ENCODE measurements at places on chromosomes 3 and 15.

DNA sequence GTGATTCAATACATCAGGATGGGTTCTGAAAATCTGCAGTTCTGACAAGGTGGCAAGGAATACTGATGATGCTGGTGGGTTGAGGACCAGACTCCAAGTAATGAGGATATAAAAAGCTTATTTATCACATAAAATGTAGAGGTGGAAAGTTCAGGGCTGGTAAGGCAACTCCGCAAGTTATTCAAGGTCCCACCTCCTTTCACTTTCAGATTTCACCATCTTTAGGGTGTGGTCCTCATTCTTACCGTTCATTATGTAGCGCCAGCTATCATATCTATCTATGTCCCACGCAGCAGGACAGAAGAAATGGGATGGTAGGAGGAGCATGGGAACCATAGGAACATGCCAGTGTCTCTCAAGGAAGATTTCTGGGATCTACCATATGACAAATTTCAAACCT lies 80.3 kb downstream of the IL1RAP start:
- no peak for DNase-seq

DNA sequence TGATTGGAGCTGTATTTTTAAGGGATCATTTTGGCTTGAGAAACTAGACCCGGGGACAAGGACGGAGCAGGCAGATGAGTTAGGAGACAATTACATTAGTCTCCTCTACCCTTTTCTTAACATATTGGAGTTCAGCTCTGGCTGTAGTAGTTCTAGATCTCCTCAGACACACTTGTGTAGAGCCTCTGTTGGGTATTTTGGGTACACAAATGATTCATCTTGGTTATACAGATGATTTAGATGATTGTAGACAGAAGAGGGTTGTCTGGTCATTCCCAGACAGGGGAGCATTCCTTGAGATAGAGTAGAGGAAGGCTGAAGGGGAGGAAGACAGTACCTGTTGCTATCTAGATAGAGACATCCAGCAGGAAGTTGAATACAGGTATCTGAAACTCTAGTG lies 43.4 kb downstream of the CD86 start:
- no peak for DNase-seq

DNA sequence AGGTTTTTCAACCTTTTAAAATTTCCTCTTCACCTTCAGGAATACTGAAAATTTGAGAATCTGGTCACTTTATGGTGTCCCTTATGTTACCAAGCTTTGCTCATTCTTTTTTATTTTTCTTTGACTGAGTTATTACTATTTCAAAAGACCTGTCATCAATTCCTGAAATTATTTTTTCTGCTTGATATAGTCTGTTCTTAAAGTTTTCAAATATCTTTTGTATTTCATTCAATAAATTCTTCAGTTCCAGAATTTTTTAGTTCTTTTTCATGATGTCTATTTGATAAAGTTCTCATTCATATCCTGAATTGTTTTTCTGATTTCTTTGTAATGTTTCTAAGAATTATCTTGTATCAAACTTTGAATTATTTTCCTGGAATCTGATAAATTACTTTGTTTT lies 63.9 kb downstream of the UQCC5 start:
- no peak for DNase-seq

DNA sequence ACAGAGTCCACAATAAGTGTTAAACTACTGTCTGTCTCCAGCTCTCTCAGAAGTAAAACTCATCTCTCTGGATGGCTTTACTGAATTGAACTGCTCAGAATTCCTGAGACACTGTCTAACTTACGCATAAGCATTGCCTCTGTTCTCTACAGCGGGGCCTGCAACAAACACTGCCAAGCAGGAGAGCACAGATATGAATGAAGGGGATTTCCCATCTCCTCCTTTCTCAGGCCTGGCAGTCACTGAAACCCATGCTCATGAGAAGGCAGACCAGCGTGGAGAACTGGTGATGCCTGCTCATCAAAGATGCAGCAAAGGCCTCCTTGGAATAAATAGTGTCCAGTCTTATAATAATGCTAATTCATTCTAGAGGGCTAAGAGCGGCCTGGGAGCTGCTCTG lies 10.3 kb downstream of the RASGRP1 start:
- no peak for DNase-seq

- peak; percentile 30 for DNase-seq
Observed at GRCh38 chr3:33144433-33144832, 30.6 kb downstream of the CRTAP start.

GRCh38 chr3:85709346-85709892 lies 750.6 kb downstream of the CADM2 start:
- DNase-seq, result no peak

- DNase-seq, result no peak
Observed at GRCh38 chr3:159779883-159780282, 208.8 kb upstream of the IL12A start.

- DNase-seq, result no peak
Observed at GRCh38 chr15:33304924-33305323, 5.8 kb upstream of the RYR3 start.

DNA sequence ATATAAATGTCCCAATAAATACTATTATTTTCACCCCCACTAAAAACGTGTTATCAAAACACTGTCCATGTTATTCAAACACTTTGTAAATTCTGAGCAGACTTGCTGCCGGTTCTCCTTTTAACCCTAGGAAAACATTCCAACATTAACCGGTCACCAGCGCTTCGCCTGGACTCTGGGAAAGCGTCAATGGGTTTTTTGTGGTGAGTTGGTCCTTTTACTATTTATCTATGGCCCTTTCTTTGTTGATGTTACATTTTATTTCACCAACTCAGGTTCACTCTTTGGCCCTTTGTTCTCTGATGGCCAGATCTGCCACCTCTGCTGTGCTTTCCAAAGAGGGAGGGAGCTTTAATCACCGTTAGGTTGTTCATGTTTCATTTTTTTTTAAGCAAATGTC lies 4.1 kb upstream of the EOMES start:
- DNase-seq, result no peak

- no peak for DNase-seq
Observed at GRCh38 chr3:51796854-51797253, 17.8 kb upstream of the IQCF6 start.

DNA sequence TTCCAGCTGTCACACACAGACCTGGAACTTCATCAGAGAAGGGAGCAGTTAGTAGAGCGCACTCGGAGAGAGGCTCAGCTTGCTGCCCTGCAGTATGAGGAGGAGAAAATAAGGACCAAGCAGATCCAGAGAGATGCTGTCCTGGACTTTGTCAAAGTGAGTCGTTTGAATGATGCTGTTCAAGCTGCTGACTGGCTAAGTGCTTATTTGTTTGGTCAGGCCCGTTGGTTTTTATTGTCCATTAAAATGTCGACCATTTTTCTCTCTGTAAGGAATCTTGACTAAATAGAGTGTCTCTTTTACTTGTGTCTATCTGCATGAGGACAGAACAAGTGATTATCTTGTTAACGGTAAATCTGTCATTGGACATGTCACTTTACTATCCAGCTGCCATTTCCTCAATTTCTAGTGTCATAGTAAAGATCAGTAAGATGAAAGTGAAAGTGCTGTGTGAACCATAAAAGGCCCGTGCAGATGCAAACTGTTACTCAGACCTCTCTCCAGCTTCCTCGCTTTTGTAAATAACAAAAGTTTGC lies 56.9 kb downstream of the LRCH3 start:
- no peak for DNase-seq

DNA sequence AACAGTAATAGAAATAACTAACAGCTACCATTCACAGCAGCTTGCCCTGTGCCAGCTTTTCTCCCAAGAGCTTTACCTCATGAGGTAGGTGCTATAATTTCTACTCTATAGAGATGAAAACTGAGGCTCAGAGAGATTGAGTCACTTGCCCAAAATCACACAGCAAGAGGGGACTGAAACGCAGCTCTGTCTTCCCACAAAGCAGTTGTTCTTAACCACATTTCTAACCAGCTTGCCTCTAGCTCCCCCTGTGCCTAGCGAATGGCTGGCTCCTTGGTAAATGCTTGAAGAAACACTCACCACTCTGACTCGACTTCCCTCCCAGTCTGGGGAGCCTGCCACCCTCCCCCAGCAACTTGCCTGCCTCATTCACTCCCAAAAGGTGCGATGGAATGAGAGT lies 15.6 kb upstream of the TMEM40 start:
- DNase-seq, result no peak

GRCh38 chr3:101278727-101279126 lies 41.6 kb downstream of the IMPG2 start:
- no peak for DNase-seq

DNA sequence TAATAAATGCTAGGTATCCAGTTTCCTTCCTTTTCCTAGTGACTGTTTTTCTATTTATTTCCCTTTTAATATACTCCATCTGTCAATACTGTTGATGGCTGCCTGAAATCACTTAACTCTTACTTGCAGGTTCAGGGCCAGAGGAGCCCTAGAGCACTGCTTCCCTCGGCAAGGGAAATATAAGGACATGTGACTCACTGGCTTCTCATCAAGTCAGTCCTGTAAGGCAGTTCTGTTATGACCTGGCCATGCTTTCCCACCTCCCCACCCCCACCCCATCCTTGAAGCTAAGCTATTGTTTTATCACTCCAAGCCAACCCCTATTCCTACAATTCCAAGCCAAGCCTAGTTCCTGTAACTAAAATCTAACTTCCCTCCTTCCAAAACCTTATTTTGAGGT lies 800.7 kb downstream of the ROBO1 start:
- DNase-seq, result no peak

DNA sequence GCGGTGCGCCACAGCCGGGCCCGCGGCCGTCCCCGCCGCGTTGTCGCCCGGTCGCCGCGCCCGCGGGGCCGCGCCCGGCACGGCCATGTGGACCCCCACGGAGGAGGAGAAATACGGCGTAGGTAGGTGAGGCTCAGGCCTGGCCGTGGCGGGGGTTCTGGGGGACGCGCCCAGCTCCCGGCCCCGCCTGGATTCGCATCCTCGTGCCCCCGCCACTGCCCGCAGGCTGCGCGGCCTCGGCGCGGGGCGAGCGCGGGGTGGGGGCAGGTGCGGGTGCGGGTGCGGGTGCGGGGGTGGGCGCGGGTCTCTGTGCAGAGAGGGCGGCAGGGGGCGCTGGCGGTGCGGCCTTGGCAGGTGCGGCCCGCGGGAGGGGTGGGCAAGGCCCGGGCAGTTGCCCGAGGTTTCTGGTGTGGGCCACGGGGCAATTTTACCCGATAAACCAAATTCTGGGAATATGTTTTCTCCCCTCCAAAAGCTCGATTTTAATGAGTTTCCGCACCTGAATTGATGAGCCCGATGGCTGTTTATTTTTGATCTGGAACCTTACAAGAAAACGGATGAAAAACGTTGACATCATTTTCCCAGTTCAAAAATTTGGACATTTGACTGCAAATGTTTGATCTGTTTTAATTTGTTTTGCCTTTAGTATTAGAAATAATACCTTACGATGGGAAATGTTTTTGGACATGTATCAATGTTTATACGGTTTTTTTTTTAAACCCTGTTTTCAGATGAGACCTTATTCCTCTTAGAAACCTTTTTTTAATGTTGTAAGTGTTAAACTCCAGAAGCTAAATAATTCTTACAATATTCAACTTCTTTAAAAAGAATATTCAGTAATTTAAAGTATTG lies 678 bp downstream of the DOCK3 start:
- peak; percentile 48 for DNase-seq

GRCh38 chr3:185983495-185984141 lies 45.8 kb upstream of the TRA2B start:
- DNase-seq, result peak; percentile 84

DNA sequence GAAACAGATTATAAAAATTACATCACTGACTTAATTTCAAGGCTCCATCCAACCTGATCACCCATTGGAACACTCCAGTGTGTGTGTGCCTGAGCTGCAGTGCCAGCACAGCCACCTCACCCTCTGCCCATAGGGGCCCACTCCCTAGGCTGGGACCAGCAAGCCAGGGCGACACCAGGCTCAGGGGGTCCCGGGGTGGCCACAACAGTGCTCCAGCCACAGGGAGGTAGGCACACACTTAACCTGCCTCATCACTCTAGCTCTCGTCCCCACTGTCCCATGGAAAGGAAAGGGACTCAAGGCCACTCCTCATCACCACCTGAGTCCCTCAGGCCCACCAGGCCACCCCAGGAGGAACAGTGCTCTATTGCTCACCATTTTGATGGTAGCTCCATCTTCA lies 24.9 kb downstream of the ZXDC start:
- no peak for DNase-seq

DNA sequence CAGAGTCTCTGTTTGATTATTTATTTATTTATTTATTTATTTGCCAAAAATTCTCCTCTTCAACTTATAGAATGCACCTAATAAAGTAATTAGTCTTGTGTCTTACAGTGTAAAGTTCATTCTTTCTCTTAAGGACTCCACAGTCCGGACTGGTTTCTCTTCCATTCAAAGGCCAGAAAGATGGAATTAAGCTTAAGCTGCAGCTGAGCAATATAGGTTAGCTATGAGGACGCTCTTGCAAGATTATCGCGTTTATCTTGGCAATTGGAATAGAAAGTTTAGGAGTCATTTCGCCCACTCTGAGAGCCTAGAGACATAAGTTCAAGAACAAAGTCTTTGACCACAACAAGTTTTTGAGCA lies 15.0 kb downstream of the TAGLN3 start:
- no peak for DNase-seq

- DNase-seq, result peak; percentile 74
Observed at GRCh38 chr3:4722103-4722502, 229.0 kb downstream of the ITPR1 start.

- peak; percentile 20 for DNase-seq
Observed at GRCh38 chr15:29045717-29046116, 159.9 kb downstream of the APBA2 start.

- no peak for DNase-seq
Observed at GRCh38 chr15:75620058-75620820, 5.3 kb downstream of the SNUPN start.

GRCh38 chr3:149333176-149333859 lies at the start of gene TM4SF18:
TM4SF18 (minus strand) TSS chr3:149333636; CDS start chr3:149333382, 254 bp downstream.
- DNase-seq, result no peak

DNA sequence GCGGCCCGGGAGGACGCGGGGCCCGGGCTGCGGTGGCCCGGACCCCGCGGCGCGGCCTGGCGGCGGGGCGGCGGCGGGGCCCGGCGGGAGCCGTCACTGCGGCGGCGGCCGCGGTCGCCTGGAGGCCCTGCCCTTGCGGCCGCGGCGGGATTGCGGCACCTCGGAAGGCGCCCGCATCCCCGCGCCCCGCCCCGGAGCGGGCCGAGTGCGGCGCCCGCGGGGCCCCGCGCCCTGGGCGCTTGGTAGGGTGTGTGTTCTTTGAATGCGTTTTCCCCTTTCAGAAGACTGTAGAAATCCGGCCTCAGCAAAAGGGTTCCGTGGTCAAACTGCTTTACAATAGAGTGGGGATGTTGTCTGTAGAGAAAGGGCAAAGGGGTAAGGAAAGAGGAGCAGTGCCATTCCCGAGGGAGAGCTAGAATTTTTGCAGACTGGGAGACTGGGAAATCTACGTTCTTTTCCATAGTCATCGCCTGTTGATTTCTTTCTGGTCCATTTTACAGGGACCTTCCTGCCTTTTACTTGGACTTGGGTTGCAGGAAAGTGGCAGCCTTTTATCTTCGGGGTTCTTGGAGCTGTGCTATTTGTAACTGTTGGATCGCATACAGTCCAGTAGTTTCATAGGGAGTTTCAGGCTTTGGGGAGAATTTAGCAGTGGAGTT lies 630 bp downstream of the SNRK start:
- peak; percentile 57 for DNase-seq

DNA sequence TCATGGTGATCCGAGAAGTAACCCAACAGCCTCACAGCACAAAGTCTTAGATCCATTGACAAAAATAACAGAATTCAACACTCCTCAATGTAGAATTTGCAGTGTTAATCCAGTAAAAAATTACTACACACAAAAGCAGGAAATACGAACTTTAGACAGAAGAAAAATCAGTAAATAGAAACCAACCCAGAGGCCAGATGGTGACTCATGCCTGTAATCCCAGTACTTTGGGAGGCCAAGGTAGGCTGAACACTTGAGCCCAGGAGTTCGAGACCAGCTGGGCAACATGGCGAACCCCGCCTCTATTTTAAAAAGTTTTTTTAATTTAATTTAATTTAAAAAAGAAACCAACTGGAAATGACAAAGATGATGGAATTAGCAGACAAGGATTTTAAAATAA lies 36.1 kb downstream of the SELENOT start:
- no peak for DNase-seq

All from urothelium cell line (cell line).